ENCODE measurements at places on chromosomes 13 and 19.

GRCh38 chr19:47417107-47417745, 2.1 kb downstream of the MEIS3 start:
- DNase-seq, result no peak

DNA sequence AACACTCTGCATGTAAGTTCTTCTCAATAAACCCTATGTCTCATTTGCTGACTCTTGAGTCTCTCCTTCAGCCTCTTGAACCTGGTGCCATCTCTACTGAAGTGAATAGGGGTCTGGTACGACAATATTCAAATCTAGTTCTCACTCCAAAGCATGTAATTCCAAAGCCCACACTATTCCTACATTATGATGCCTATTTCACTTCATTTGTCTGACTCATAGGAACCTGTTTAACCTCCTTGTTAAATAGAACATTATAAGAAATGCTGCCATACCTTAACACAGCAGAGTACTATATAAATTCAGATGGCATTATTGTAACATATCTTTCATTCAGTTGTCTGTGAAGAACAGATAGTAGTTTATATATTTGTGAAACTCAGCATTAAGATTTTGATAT, 67.1 kb downstream of the STARD13 start:
- no peak for DNase-seq

DNA sequence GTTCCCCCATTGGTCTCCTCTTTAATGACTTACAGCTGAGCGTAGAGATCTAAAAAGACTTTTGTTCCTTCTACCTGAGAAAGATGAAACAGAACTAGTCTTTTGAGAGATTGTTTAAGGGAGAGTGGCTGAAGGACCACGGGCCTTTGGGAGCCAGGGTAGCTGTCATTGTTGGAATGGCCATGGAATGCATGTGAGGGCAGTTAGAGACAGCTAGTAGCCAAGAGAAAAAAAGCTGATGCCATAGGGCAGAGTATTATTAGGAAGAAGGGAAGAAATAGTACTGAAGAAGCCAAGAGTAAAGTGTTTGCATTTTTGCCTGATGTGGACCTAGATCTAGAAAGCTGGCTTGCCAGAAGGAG, 5.6 kb downstream of the ZNF507 start:
- no peak for DNase-seq

GRCh38 chr19:43316591-43317319, 36.7 kb upstream of the CD177 start:
- DNase-seq, result peak; percentile 59

DNA sequence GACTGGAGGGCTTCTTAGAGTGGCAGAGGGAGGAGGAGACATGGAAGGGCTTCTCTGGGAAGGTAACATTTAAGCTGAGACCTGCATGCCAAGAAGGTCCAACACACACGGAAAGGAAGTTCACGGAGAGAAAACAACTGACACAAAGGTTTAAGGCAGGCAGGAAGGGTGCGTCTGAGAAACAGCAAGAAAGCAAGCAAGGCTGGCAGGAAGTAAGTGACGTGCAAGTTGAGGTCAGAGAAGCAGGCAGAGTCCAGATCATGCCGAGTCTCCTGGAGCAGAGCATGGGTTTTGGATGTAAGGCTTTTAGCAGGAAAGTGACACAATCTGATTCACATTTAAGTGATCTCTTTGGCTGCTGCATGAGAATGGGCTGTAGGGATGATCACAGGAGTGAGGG, 60.5 kb downstream of the ATP7B start:
- no peak for DNase-seq

- peak; percentile 70 for DNase-seq
Observed at GRCh38 chr19:861756-862580, 2.5 kb downstream of the CFD start.

DNA sequence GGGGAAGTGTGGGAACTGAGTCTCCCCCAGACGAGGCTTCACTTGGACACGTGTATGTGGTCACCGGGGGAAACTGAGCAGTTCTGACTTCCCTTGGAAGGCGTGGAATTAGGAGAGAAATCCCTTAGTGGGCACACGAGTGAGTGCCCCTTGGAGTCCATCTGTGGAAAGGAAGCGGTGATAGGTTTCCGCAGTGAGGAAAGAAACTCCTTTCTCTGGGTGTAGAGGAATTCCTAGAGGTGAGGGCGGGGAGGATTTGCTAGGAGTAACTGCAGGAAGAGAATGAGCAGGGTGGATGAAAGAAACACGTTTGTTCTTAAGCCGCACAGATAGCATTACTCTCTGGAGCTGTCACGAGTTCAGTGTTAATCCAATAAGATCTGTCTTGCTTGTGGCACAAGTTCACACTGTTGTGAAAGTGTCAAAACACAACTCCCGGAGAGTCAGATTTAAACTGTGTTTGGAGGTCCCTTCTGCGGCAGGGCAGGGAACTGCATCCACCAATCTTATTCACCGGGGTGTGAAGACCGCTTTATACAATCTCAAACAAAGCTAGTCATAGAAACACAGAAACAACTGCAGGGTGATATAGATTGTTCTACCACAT, 1.2 kb downstream of the KL start:
- DNase-seq, result peak; percentile 67

DNA sequence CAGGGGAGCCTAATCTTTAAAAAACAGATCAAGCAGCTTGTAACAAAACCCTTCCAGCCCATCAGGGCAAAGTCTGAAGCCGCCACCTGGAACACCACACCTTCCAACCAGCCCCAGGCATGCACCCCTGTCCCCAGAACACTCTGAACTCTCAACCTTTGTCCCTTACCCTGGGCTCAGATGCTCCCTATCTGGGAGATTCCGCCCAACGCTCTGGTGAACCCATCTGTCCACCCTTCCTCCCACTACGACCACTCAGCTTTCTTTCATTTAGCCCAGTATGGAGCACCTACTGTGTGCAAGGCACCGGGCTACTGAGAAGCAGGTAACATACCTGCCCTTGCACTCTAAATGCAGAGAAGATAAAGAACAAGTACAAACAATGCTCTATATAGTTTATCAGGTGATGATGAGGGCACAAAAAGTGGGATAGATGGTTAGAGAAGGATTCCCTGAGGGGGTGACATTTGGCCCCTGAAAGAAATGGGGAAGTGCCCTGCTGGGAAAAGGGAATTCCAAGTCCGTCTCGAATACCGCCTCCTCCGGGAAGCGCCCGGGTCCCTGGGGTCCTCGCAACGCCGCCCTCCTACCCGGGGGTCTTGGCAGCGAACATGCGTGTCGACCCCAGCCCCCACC, 629 bp downstream of the PEPD start:
- no peak for DNase-seq

DNA sequence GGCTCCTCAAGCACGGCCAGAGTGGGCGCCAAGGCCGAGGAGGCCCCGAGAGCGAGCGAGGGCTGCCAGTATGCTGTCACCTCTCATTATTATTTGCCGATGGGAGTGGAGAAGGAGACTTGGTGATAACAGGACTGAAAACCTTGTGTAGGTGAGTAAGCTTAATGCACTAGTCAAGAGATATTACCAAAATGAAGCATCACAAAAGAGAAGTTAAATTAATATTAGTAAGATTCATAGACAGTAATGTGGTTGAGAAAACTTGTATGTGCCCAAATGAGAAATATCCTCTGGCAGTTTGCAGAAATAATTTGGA, 204.5 kb upstream of the SLITRK1 start:
- no peak for DNase-seq

DNA sequence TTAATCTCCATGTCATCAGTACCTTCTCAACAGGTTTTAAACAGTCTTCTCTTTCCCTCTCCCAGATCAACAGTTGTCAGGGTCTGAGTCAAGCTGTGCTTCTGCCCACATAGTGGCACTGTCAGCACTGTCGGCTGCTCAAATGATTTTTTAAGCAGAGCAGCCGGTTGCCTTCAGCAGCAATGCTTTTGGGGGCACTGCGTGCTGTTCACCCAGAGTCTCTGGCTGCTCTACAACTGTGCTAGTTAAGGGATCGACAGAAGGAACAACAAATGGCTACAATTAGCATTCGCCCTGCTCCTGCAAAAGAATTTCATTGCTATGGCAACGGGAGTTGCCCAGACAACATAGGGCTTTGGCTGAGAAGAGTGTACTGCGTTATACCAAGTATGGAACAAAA, 412.9 kb downstream of the DIAPH3 start:
- peak; percentile 95 for DNase-seq

DNA sequence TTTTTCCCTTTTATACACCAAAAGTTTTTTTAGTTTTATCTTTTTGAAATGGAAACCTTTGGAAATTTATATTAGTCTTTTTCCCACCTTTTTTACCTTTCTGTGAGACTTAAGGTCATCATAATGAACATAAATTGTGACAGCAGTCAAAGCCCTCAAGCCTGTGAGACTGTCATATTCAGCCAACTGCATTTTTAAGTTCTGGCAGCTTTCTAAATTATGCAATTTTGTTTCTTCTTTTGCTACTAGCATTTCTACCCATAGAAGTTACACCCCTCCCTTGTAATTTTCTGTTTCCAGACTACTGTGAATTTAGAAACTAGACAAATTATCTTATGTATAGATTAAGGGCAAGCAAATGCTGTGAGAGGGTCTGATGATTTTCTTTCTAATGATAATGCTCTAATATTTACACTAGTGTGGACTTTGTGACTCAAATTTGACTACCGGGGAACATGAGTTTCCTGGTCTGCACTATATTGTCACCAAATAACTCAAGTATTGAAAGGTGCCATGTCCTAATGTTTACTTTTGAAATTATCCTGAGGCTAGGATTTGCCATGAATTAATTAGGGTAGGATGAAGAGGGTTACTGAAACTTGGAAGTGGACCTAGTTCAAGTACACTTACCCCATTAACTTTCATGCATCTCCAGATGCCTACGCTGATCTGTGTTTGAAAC, 43.7 kb downstream of the FRY start:
- DNase-seq, result peak; percentile 85

- DNase-seq, result no peak
Observed at GRCh38 chr13:54415753-54416366, 1387.2 kb downstream of the OLFM4 start.

DNA sequence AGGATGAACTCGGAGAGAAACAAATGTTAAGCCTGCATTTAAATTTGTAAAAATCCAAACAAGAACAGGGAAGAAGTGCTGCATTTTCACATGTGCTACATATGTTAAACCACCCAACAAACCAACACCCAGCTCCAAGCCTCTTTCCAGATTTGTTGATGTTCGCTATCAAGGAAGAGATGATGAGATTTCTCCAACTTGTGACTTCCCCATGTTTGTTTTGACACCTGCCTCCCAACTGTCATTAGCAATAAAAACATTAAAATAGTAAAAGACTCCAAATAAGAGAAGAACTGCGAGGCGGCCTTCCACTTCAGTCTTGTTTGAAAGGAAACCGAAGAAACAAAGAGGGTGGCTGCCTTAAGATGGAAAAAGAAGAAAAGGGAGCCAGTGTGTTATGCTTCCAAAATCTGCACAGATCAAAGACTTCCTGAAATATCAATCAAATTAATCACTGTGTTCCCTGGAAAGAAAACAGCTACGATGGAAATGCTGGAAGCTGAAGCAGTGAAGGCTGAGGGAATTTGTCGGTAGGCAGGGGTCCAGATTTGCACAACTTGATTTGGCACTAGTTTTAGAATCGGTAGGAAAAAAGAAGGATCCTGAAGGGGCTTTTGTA, 14.0 kb upstream of the GGACT start:
- no peak for DNase-seq

DNA sequence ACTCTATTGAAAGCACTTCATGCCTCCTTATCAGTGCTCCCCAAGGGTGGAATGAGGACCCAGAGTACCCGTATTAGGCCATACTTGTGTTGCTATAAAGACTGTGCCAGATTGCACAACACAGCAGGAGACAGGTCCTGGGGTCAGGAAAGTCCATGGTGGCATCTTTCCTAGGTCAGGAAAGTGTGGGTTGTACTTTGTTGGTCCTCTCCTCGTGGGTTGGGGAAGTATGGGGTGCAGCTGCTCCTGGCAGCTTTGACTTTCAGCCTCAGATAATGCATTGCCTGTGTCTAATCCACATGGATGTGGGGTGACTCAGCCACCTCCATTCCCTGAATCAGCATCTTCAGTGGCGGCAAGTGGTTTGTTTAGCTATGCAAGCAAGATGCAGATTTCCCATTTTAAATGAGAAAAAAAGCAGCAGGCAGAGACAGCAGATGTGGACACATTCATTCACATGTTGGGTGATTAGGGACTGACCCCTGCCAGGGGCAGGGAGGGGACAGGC, 8.4 kb upstream of the CYP2B6 start:
- no peak for DNase-seq

DNA sequence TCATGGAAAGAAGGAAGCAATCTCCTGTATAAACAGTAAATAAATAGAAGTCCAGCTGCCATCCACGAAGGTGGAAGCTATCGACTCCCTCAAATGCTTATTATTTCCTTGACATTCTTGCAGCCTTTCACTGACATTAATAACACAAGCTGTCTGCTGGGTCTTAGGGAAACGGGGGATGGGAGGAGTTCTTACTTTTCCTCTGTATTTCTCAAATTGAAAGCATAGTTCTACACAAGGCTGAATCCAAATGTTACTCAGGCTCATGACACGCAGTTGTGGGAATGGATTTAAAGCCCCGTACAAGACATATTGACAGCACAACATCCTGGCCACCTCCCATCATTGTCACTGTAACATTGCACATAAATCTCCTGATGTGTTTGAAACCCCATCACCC, 4.0 kb downstream of the SERPINE3 start:
- no peak for DNase-seq

DNA sequence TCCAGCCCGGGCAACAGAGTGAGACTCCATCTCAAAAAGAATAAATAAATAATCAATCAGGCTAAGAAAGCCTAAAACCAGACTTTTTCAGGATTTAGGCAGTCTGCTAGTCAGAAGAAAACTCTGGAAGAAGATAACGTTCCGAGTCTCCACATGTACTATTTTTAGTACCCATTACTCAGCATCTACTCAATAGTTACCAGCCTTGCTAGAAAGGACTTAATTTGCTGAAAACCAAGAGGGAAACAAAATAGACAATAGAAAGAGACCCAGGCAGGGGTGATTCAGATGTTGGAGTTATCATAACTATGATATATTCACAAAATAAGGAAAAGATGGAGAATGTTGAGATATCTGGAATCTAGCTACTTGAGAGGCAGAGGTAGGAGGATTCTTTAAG, 3.6 kb upstream of the LIN7B start:
- no peak for DNase-seq

DNA sequence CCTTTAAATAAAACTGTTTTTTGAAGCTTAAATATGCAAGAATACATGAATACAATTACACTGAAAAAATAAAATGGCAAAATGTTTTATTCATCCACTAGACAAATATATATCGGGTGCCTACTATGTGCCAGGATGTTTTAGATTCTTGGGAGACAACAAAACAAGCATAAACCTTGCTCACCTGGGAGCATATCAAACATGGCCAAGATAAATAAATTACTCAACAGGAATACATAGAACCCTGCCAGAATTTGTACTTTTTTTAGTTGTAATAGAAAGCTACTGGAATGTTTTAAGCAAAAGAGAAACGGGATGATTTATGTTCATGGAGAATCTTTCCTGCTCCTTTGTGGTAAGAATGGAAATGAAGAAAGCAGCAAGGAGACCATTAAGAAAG, 2358.5 kb upstream of the PCDH20 start:
- DNase-seq, result no peak

GRCh38 chr13:21240586-21240985, 64.1 kb downstream of the MRPL57 start:
- DNase-seq, result no peak
